ENCODE measurements at places on chromosomes 6 and 20.

GRCh38 chr20:52524861-52525260 lies 333.3 kb upstream of the ZFP64 start:
- DNase-seq, result no peak

DNA sequence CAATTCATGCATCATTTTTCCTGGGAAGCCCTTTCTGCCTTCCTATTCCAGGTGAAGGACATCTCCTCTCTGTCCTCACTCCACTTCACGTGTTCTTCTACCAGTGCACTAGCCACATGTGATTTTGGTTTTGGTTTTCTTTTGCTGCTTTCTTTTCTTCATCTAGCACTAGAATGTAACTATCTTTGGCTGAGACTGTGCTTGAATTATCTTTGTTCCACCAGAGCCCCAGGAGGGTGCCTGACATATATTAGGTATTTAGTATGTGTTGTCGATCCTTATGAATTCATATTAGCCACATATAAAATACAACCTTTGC lies 79.9 kb downstream of the VGLL2 start:
- no peak for DNase-seq

DNA sequence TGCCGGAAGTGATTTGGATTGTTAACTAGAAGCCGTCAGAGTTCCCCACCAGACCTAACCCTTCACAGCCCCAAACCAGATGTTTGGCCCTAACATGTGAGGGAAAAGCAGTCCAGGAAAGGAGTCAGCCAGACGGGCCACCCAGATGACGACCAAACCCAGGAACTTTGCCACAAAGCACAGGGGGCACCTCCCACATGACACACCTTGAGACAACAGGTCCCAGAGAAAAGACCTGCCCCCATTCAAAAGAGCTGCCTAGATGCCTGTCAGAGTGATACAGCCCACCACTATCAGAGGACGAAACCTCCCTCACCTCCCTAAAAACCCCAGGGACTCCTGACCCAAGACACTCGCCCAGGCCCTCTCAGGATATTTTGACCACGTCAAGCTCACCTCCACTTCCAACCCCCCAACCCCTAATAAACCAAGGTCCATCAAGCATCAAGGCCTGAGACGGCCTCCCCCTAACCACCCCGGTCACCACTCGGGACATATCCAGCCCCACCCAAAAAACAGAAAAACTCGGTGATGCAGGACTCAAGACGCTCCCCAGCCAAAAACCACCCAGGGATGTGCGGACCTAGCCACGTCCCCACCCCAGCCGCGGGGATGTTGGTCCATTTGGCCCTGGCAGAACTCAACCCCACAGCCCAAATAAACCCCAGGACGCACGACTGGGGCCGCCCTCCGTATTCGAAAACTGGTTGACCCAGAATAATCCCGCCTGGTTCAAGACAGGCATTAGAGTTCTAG lies 662 bp downstream of the ZNF343 start:
- no peak for DNase-seq

DNA sequence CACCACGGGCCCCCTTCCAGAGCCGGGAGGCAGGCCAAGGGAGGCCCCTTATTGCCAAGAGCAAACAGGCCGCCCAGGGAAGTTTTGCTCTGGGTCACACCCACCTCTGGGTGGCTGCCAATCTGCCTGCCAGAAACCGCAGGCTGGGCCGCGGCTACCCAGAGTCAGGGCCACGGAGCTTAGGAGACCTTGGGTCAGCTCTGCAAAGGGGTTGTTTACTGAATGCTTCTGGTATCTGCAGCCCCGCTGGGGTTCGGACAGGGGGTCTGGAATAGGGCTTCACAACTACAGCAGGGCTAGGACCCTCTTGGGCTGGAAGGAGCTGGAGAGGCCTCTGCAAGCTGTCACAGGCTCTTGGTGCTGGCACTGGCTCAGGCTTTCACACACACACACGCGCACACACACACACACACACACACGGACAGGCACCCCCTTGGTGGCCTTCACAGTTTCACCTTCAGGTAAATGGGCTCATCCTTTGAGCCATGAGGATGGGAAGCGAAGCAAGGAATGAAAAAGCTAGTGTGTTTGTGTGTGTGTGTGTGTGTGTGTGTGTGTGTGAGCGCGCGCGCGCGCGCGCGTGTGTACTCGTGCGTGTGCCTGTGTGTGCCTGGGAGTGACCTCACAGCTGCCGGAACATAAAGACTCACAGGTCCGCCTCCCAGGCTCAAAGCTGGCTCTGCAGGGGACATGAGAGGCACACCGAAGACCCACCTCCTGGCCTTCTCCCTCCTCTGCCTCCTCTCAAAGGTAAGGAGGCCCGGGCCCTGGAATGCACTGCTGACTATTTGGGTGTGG lies at the start of gene CCN5:
CCN5 (plus strand) TSS at position 669 of the 798 bp plus-strand sequence; CDS start at position 691, 22 bp downstream.
- DNase-seq, result no peak
